ENCODE measurements at places on chromosomes 2 and 18.

GRCh38 chr2:234518986-234519642, 22.2 kb upstream of the ARL4C start:
- DNase-seq = no peak
- H3K4me1 ChIP-seq = no peaks in the 10 kb centered on the region
- H3K27me3 ChIP-seq = no peaks in the 10 kb centered on the region
- H3K27ac ChIP-seq = no peak overlapping the region

DNA sequence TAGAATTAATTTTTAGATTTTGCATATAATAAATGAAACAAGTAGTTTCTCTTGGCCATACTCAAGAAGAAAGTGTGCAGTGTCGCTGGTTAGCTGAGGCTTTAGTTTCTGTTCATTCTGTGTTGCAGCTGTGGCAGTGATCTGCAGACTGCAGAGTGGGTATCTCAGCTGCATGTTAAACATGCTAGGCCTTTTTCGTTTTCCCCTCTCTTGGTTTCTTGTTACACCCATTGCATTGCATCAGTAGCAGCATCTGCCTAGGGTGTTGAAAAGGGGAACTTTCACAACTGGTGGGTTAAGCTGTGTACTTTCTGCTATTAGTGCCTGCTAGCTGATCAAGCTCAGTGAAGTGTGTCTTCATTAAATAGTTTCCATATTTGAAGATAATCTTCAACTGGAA, 51.3 kb downstream of the ACSL3 start:
- H3K36me3 ChIP-seq = peaks cover 33% of the 10 kb centered on the region
- no peaks in the 10 kb centered on the region for H3K27me3 ChIP-seq
- no peak overlapping the region for H3K4me3 ChIP-seq

DNA sequence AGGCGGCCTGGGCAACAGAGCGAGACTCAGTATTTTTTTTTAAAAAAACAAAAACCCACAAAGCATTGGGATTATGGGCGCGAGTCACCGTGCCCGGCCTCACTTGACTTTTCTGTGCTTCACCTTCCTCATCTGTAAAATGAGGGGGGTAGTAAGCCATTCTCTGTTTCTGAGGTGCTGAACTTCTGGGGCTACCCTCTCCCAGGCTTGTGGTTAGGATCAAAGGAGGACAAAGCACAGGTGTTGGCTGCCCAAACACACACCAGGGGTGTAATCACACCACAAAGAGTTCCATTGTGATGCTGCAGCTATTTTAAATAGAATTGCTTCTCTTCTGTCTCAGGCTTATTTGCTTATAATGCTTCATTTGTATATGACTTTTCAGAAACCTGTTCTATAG, 35.8 kb upstream of the INHBB start:
- peaks cover 18% of the 10 kb centered on the region for H3K4me1 ChIP-seq
- H3K36me3 ChIP-seq = no peaks in the 10 kb centered on the region
- no peak for DNase-seq

GRCh38 chr18:78605255-78605654, 374.4 kb upstream of the SALL3 start:
- H3K4me1 ChIP-seq = no peaks in the 10 kb centered on the region
- H3K4me3 ChIP-seq = no peak overlapping the region
- H3K27ac ChIP-seq = no peak overlapping the region
- peaks cover 1% of the 10 kb centered on the region for H3K27me3 ChIP-seq
- no peak for DNase-seq
- no peaks in the 10 kb centered on the region for H3K36me3 ChIP-seq

- H3K4me1 ChIP-seq = peaks cover 6% of the 10 kb centered on the region
- no peak overlapping the region for H3K27ac ChIP-seq
- DNase-seq = no peak
Observed at GRCh38 chr2:58870704-58871103, 629.6 kb upstream of the FANCL start.

- no peaks in the 10 kb centered on the region for H3K27me3 ChIP-seq
- no peak for DNase-seq
- H3K4me1 ChIP-seq = peaks cover 5% of the 10 kb centered on the region
- H3K4me3 ChIP-seq = no peak overlapping the region
- H3K36me3 ChIP-seq = no peaks in the 10 kb centered on the region
Observed at GRCh38 chr2:62184512-62185230, 11.2 kb upstream of the B3GNT2 start.

DNA sequence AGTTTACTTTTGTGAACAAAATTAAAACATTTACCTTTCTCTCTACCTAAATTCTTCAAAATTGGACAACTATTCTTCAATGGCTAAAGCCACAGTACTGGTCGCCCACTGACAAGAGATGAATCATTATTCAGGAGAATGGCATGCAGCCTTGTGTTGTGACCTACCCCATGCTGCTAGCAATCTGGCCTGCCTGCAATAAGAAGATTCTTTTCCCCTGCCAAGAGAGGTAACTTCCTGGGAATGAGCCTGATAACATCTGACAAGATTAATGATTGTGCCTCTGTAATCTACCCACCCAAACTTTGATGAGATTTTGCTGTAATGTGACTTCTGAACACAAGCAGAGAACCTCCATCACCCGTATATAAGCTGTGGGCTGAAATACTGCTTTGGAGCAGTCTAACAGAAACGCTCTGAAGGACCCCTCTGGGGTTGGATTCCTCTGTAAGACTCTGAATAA, 47.0 kb upstream of the ST3GAL5 start:
- no peak for DNase-seq
- H3K27me3 ChIP-seq = no peaks in the 10 kb centered on the region
- H3K4me3 ChIP-seq = no peak overlapping the region

- H3K4me1 ChIP-seq = peaks cover 83% of the 10 kb centered on the region
- DNase-seq = peak; percentile 72
- no peaks in the 10 kb centered on the region for H3K27me3 ChIP-seq
- peaks cover 53% of the 10 kb centered on the region for H3K36me3 ChIP-seq
- H3K4me3 ChIP-seq = no peak overlapping the region
Observed at GRCh38 chr18:77059294-77059916, 73.2 kb downstream of the MBP start.

GRCh38 chr2:238689871-238690389, 158.0 kb upstream of the TWIST2 start:
- H3K4me3 ChIP-seq = no peak overlapping the region
- no peaks in the 10 kb centered on the region for H3K4me1 ChIP-seq
- H3K27me3 ChIP-seq = peaks cover 16% of the 10 kb centered on the region
- no peak overlapping the region for H3K27ac ChIP-seq
- no peaks in the 10 kb centered on the region for H3K36me3 ChIP-seq

GRCh38 chr18:2572171-2572569, 813 bp downstream of the NDC80 start:
- peak overlapping the region; percentile 99 for H3K4me3 ChIP-seq
- no peak for DNase-seq
- H3K27ac ChIP-seq = peak overlapping the region; percentile 99
- no peaks in the 10 kb centered on the region for H3K27me3 ChIP-seq
- peaks cover 39% of the 10 kb centered on the region for H3K4me1 ChIP-seq
- H3K36me3 ChIP-seq = peaks cover 54% of the 10 kb centered on the region

- H3K4me3 ChIP-seq = no peak overlapping the region
- H3K4me1 ChIP-seq = no peaks in the 10 kb centered on the region
Observed at GRCh38 chr18:45326505-45326904, 288.8 kb upstream of the SLC14A2 start.

GRCh38 chr2:169065422-169065821, 3.9 kb upstream of the DHRS9 start:
- H3K36me3 ChIP-seq = no peaks in the 10 kb centered on the region
- DNase-seq = no peak
- H3K4me3 ChIP-seq = no peak overlapping the region
- no peaks in the 10 kb centered on the region for H3K27me3 ChIP-seq
- H3K4me1 ChIP-seq = peaks cover 6% of the 10 kb centered on the region

GRCh38 chr18:42178376-42179080, 223.5 kb downstream of the PIK3C3 start:
- H3K4me3 ChIP-seq = no peak overlapping the region
- peaks cover 2% of the 10 kb centered on the region for H3K27me3 ChIP-seq
- H3K27ac ChIP-seq = no peak overlapping the region
- DNase-seq = no peak

DNA sequence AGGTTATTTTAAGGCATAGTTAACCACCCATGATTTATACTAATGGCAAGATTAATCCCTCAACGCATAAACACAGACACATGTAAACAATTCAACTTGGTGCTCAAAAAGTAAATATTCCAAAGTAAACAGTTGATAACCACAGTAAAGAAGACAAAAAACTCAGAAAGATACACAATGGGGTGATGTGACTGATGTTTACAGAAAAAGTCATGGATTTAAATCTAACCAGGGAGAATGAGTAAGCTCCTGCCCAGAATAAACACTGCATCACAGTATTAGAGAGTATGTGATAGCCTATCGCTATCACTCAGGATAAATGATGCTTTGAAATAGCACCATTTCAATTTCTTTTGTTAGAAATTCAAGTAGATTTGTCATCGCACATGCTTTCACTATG, 49.3 kb downstream of the HIBCH start:
- no peaks in the 10 kb centered on the region for H3K4me1 ChIP-seq
- no peak overlapping the region for H3K4me3 ChIP-seq

DNA sequence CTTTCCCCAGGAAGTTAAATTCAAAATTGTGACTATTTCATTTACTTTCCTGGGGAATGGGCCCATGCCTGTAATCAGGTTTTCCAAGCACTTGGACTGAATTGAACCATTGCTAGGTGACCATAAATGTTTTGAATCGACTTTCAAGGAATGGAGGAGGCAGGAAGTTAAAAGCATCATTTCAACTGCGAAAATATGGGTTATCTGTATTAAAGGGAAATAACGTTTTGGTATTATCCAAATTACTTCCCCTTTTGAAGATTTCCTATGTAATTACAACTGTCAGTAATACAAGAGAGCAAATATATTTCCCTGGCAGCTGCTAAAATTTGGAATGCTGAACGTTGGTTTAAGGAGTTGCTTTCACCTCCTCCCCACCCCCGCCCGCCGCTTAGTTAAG, 19.0 kb downstream of the PNO1 start:
- no peaks in the 10 kb centered on the region for H3K27me3 ChIP-seq
- peaks cover 20% of the 10 kb centered on the region for H3K4me1 ChIP-seq
- no peak overlapping the region for H3K27ac ChIP-seq
- no peak overlapping the region for H3K4me3 ChIP-seq
- DNase-seq = no peak
- H3K36me3 ChIP-seq = peaks cover 33% of the 10 kb centered on the region

DNA sequence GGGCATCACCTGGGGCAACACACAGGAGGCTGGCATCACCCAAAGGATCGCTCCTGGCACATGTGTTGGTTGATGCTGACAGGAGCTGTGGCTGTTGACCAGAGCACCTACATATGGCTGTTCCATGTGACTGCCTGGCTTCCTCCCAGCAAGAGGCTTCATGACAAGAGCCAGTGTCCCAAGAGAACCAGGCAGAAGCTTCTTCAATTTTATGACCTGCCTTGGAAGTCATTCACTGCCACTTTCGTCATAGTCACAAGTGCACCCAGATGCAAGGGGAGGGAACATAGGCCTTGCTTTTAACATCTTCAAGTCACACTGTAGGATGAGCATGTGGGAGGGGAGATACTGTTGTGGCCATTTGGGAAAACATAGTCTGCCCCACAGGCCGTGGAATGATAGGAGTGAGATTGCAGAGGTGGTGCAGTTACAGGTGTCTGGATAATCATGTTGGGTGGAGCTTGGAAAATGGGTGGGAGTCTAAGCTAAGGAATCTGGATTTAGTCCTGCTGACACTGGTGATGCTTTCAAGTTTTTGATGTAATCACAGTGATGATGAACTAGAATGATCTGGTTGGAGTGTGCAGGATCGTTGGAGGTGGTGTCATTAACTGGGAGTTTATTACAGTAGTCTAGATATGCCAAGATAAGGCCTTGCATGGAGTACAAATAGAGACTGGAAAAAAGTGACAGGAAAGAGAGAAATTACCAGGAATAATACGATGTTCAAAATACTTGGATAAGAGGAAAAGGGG, 107.0 kb downstream of the RAPGEF4 start:
- no peaks in the 10 kb centered on the region for H3K36me3 ChIP-seq
- H3K27ac ChIP-seq = no peak overlapping the region
- H3K4me1 ChIP-seq = no peaks in the 10 kb centered on the region

GRCh38 chr2:190506666-190507065, 27.9 kb downstream of the NEMP2 start:
- H3K36me3 ChIP-seq = peaks cover 34% of the 10 kb centered on the region
- H3K27ac ChIP-seq = peak overlapping the region; percentile 59
- H3K4me1 ChIP-seq = peaks cover 9% of the 10 kb centered on the region
- DNase-seq = no peak
- H3K27me3 ChIP-seq = no peaks in the 10 kb centered on the region

DNA sequence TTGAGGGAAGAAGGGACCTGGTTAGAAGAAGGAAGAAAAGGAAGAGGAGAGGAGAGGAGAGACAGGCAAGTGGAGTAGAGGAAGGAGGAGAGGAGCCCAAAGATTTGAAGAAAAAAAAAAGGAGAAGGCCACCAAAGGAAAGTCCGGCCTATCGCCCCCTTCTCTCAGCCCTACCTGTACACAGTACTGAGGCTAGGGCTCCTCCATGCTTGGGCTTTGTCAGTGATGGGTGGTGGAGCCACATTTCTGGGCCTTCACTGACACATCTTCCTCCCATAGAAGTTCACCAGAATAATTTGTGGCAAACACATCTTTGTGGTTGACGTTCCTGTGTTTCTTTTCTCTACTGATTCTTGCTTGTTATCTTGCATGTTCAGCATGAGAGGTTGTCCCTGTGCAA, 125.4 kb downstream of the DTNA start:
- H3K36me3 ChIP-seq = no peaks in the 10 kb centered on the region
- H3K4me3 ChIP-seq = no peak overlapping the region
- peak overlapping the region; percentile 28 for H3K27ac ChIP-seq

GRCh38 chr2:40451918-40452605, at the start of gene SLC8A1:
Gene SLC8A1, minus strand, starts transcription at chr2:40452090.
- H3K27ac ChIP-seq = no peak within 1 kb of the TSS
- peak; percentile 30 for DNase-seq
- H3K4me3 ChIP-seq = peak within 1 kb of the TSS; percentile 71
- peaks cover 23% of the 10 kb centered on the region for H3K4me1 ChIP-seq
- peaks cover 35% of the 10 kb centered on the region for H3K27me3 ChIP-seq

- H3K36me3 ChIP-seq = no peaks in the 10 kb centered on the region
- H3K4me3 ChIP-seq = no peak overlapping the region
- no peaks in the 10 kb centered on the region for H3K27me3 ChIP-seq
- no peak overlapping the region for H3K27ac ChIP-seq
Observed at GRCh38 chr2:116456429-116456828, 1358.1 kb upstream of the DDX18 start.

DNA sequence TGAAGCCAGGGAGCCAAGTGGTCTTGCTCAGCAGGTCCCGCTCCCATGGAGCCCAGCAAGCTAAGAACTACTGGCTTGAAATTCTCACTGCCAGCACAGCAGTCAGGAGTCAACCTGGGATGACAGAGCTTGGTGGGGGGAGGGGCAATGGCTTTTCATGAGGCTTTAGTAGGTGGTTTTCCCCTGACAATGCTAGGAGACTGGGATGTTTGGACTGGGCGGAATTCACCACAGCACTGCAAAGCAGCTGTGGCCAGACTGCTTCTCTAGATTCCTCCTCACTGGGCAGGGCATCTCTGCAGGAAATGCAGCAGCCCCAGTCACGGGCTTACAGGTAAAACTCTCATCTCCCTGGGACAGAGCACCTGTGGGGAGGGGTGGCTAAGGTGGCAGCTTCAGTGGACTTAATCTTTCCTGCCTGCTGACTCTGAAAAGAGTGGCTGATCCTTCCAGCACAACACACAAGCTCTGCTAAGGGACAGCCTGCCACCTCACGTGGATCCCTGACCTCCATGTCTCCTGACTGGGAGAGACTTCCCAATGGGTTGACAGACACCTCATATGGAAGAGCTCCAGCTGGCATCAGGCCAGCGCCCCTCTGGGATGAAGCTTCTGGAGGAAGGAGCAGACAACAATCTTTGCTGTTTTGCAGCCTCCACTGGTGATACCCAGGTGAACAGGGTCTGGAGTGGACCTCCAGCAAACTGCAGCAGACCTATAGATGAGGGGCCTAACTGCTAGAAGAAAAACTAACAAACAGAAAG, 349.7 kb upstream of the ST6GAL2 start:
- no peak overlapping the region for H3K4me3 ChIP-seq
- no peaks in the 10 kb centered on the region for H3K27me3 ChIP-seq
- no peak overlapping the region for H3K27ac ChIP-seq
